Adipocyte (in vitro differentiated cells): ENCODE measurements at places on chromosomes 11 and 22.

DNA sequence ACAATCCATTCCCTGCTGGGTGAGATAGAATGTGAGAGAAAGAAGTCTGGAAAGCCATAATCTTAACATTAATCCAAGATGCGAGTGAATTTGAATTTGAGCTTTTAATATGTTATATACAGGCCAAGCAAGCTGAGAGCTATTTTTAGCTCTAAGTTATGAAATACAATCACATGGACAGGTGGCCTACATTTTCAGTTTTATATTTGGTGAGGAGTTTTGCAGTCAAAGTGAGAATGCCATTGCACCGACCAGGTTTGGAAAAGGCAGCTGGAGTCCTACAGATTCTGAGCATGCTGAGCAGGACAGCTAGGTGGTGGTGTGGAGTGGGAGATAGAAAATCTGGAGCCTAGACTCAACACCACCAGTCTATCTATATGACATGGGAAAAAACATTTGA is 12.0 kb downstream of the OR5B21 start:
- no peak for DNase-seq

- DNase-seq, result no peak
These were observed 18.7 kb upstream of the ACER3 start for GRCh38 chr11:76841923-76842452.

DNA sequence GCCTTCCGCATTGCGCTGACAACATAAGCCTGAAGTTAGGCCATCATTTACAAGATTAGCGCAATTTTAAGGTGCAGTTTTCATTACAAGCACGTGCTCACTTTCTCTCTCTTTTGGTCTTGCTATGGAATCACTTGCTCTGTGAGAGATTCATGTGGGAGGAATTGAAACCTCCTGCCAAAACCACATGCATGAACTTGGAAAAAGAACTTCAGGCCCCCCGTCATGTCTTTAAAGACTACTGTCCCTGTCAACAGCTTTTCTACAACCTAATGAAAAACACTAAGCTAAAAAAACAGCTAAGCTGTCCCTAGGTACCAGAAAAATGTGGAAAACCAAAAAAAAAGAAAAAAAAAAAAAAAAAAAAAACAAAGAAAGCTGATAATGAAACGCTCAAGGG is 1707.6 kb upstream of the RAG2 start:
- DNase-seq, result no peak

DNA sequence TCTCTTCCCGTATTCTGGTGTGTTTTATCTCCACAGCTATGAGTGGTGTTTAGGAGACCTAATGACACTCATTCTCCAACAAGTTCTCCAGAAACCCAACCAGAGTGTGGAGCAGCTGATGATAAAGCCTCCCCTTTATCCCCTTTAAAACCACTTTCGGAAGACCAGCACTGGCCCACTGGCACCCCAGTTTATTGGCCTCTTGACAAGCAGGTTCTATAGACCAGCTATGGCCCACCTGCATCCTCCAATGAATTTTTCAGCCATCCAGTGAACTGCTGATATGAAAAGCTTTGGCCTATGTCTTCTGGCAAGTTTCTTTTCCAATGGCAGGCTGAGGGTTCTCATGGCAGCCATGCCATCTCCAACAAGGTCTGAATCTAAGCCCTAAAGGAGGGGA is 27.4 kb downstream of the CHST1 start:
- DNase-seq, result no peak

DNA sequence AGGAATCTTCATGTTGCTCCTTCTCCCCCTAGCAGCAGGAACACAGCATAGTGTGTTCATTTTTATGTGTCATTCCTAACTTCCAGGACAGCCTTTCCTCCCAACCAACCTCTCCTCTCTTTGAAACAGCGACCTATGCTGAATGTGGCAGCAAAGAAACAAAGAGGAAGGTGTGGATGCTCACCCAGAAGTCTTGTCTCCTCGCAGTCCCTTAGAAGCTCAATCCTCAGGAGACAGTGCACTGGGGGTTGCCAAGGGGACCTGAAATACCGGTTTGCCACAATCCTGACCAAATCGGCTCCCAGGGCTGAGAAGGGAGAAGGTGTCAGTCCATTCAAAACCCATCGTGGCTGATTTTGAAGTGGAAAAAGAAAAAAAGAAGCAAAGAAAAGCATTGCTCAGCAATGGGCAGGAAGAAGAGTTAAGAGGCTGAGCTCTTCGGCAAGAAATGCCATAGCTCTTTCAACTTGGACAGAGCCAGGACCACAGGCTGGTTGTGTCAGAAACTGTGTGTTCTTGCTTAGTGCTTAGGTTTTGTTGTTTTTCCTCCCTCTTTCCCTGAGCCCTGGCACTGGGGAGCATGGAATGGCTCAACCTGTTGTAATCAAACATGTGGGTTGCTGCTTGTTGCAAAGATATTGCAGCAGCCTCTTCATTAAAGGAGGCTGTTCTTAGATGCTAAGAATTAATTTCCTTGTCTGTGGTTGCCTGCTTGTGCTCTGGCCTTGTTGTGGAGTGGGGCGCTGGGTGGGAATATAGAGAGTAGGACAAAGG is 30.4 kb upstream of the TENM4 start:
- no peak for DNase-seq

- peak; percentile 46 for DNase-seq
These were observed 108.0 kb upstream of the CADM1 start for GRCh38 chr11:115612046-115612730.

DNA sequence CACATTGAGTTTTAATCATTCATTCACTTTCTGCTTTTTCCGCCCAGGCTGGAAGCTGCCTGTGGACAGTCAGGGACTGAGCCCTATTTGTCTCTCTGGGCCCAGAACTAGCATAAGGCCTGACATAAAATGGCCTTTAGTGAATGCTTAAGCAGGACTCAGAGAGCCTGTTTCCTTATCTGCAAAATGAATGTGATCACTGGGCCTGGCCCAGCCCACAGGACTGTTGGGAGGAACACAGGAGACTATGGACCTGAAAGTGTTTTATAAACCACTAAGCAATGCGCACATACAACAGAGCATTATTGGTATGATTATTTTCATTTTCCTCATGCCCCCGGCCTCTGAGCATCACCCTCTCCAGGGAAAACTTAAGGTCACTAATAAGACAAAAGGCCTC is 3.9 kb upstream of the MYH9 start:
- DNase-seq, result no peak

DNA sequence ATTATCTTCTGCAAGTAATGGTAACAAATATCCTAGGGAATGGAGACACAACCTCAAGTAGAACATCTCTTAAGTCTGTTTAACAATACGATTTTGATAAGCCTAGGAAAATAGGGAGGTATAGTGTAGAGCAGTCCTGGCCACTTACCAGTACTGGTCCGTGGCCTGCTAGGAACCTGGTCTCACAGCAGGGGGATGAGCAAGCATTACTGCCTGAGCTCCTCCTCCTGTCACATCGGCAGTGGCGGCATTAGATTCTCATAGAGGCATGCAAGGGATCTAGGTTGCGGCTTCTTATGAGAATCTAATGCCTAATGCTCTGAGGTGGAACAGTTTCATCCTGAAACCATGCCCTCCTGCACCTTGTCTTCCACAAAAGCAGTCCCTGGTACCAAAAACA is 4.4 kb downstream of the OR51V1 start:
- DNase-seq, result no peak

- DNase-seq, result no peak
These were observed 26.3 kb upstream of the SCGB1A1 start for GRCh38 chr11:62392506-62392905.

- DNase-seq, result no peak
These were observed 321.1 kb downstream of the MN1 start for GRCh38 chr22:27480487-27480886.

DNA sequence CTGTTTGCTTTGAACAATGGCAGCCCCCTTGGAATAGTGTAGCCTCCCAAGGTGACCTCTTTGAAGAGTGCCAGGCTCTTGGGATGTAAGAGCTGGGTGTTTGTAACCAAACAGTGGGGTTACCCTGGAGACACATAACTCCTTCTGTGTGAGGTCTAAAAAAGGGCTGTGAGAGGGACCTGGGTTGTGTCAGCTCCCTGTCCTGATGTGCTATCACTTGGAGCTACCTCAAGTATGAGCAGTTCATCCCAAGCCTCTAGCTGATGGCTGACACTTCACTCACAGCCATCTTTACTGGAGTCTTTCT is 40.2 kb downstream of the TSPAN18 start:
- DNase-seq, result no peak

DNA sequence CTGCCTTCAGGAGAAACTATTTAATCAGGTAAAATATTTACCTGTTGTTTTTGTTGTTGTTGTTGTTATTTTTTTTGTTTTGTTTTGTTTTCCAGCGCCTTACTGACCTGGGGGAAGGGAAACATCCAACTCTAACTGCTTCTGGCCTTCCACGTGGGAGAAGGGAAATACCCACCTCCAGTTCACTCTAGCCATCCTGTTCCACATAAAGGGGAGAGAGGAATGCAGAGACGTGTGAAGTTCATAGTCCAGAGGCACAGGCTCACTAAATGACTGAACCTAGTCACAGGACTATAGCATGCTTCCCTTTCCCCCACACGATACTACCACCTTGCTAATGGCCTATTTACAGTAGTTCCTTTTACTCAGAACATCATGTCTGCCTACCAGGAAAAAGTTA is 72.4 kb upstream of the VSTM5 start:
- DNase-seq, result no peak

- DNase-seq, result peak; percentile 26
These were observed 687 bp downstream of the ZNF202 start for GRCh38 chr11:123740787-123741158.

DNA sequence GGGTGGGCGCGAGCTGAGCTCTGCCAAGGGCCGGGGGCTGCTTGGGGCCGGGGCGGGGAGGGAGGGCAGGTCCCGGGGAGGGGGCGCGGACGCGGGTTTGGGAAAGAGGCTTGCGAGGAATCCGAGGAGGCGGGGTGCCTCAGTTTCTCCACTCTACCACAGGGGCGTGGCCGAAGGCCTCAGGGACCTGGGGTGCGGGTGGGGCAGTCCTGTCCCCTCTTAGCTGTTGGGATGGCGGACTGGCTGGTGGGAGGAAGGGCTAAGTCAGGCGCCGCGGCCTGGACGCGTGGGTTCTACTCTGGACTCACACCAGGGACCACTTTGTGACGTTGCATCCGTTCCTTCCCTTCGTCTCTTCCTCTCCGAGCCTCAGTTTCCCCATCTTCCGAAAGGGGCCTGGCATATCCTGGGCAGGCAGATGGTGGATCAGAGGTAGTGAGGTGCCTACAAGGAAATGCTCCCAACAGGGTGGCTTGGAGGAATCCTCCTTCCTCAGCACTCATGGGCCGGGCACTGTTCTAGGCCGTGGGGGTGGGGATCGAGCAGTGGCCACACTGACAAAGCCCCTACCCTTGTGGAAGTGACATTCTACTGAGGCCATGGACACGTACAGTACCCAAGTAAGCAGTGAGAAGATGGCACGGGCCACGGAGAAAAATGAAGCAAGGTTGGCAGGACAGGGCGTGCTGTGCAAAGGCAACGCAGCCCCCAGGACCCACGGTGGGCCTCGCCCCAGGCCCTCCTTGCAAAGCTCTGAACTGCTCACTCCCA is 13.2 kb downstream of the IGLL1 start:
- DNase-seq, result no peak

- DNase-seq, result peak; percentile 88
These were observed 228.2 kb upstream of the BLID start for GRCh38 chr11:122344215-122344614.

- DNase-seq, result no peak
These were observed 56.6 kb downstream of the CCDC81 start for GRCh38 chr11:86431258-86431657.

DNA sequence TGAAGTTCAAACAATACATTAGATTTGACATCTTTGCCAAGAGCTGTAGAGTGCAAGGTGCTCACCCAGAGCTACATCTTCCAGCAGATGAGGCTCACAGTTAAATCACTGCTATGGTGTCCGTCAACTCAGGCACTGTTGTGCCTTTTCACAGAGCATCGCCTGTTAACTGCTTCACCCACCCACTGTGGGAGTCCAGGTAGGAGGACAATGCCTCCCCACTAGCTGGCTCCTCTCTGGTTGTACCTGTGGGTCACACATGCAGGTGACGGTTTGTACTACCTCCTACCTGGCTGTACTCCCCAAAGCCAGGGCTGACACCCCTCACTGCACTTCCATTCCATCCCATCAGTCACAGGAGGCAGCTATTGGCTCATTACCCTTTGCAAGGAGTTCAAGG is 84.6 kb upstream of the TOP3B start:
- DNase-seq, result no peak

- DNase-seq, result peak; percentile 53
These were observed 103.2 kb downstream of the C11orf65 start for GRCh38 chr11:108364159-108364558.

- peak; percentile 9 for DNase-seq
These were observed 96.0 kb upstream of the BDNF start for GRCh38 chr11:27795955-27796861.

DNA sequence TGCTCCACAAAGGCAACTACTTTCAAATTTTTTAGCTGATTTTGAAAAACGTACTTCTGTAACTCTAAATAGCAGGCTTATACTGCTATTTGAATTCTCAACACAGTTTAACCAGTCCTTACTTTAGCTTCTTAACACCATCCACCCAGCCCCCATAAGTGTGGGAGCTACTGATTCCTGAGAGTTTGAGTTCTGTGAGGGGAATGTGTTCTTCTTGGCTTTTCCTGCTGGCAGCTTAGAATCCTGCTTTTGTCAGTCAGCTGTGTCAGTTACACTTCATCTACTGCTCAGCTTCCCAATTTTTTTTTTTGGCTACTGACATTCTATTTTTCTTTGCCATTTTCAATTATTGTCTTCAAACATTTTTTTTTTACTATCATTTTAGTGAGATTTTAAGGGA is 440.4 kb downstream of the INSC start:
- DNase-seq, result no peak

- DNase-seq, result no peak
These were observed 202.1 kb downstream of the NXPE2 start for GRCh38 chr11:114880442-114880841.

GRCh38 chr11:63494975-63495374 is 4.0 kb upstream of the PLAAT5 start:
- DNase-seq, result no peak

- DNase-seq, result no peak
These were observed 6.3 kb downstream of the TTLL12 start for GRCh38 chr22:43180670-43181069.

- no peak for DNase-seq
These were observed 12.2 kb downstream of the FAR1 start for GRCh38 chr11:13680501-13681264.

DNA sequence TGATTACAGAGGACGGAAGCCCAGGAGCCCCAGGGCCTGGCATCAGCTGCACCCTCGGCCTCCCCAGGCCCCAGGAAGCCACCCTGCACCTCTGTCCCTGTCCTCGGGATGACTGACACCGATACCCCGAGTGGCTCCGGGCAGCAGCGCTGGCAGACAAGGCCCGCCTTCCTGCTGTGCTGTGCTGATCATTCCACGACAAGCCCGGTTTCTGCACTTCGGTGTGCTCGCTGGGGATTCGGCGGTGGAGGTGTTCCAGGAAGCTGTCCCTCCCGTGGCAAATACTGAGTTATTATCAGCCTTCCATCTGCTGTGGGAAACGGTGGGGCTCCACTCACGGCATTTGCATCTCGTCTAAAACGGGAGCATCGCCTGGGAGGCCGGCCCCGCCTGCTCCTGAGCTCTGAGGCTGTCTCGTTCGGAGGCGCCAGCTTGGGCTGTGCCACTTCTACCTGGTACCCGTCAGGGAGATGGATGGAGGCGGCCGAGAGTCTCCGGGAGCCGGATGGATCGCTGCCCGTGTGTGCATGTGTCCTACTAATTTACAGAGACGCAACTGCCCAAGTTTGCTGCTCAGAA is 506.1 kb downstream of the BRD1 start:
- no peak for DNase-seq

- DNase-seq, result no peak
These were observed 2.0 kb downstream of the PHLDA2 start for GRCh38 chr11:2927121-2927800.
